ENCODE measurements at places on chromosomes 7 and 10.

DNA sequence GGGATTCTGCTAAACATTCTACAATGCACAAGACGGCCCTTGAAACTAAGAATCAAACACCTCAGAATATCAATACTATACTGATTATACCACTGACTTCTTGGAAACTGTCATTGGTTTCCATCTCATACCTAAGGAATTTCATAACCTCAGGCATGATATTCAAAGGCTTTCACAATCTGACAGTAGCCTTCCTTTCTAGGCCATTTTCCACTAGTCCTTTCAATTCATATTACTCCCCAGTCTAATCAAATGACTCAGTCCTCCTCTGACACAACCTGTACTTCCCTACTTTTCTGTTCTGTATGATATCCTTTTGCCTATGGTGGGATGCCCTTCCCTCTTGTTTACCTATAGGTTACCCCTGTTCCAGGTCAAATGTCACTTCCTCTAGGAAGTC lies 48.3 kb downstream of the CSTF2T start:
- DNase-seq = no peak

DNA sequence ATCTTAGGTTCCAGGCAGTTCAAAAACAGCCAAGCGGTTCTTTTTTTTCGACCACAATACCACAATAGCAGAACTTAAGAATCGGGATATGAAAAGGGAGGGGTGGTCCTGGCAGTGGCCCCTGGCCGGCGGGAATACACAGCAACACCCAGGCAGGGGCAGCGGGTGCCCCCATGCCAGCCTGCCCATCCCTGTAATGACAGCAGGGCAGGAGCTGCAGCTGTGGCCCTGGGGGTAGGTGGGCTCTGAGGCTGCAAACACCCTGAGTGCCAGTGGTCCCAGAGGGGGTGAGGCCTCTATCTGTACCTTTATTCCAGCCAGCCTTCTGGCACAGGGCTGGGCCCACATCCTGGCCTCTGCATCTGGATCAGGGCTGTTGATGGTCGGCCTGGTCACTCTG lies 247.4 kb downstream of the SEMA3D start:
- DNase-seq = no peak

DNA sequence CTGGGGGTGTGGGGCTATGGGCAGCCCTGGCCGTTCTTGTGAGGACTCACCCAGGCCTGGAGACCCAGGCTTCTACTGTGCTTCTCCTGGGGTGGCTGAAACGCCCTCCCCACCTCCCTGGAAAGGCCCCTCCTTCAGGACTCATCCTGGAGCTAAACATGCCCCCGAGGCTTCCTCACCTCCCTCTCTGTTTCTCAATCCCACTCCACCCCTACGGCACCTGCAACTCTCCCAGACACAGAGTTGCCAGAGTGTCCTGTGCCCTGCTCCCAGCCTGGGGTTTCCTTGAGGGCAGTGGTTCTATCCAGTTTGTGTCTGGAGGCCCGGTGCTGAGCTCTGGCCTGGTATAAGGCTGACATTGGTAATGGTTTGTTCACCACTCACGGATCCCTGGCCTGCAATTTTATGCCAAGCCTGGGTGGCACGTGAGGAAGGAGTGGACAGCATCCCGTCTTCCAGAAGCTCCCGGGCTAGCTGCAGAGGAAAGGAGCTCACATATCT lies 68.0 kb downstream of the GRID1 start:
- DNase-seq = no peak

GRCh38 chr7:49773936-49774458 lies 559 bp downstream of the VWC2 start:
- peak; percentile 60 for DNase-seq

- DNase-seq = no peak
Observed at GRCh38 chr7:104230606-104231005, 22.8 kb upstream of the ORC5 start.

DNA sequence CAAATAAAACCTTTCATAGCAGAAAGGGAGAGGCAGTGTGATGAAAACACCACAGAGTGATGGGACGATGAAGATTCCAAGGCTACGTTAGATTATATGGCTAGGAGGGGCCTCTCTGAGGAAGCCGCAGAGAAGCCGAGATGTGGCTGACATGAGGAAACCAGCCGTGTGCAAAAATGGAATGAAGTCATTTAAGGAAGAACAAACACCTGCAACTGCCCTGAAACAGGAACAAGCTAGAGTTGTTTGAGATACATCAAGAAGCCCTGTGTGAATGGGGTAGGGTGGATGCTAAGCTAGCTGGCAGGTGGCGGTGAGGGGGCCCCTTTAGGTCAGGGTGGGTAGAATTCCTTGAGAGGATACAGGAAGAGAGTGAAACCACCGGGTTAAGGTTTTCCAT lies 129.5 kb downstream of the KLF6 start:
- no peak for DNase-seq

GRCh38 chr7:28006491-28006890 lies 174.1 kb downstream of the JAZF1 start:
- DNase-seq = no peak
